ENCODE measurements at places on chromosomes 5 and 9.
A peak's percentile ranks its signal among the peaks of the same experiment; 100 is the strongest.

- no peak for DNase-seq
These were observed 430.6 kb downstream of the PIK3R1 start for GRCh38 chr5:68646144-68646543.

DNA sequence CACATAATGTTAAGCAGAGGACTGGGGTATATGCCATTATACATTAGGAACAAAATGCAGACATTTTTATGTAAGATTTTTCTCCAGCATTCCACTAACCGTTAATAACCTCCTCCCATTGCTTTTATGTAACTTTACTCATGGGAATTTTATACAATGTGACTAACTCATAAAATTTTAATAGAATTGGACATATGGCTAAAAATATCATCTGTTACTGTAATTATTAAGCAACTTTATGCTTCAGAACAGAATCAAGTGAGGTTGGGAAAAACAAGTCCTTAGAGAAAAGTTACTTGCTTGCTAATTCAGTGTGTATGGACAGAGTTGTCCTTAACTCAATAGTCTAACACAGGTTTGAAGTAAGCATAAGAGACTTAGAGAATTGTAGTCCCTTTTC lies 54.8 kb upstream of the PCSK1 start:
- no peak for DNase-seq

DNA sequence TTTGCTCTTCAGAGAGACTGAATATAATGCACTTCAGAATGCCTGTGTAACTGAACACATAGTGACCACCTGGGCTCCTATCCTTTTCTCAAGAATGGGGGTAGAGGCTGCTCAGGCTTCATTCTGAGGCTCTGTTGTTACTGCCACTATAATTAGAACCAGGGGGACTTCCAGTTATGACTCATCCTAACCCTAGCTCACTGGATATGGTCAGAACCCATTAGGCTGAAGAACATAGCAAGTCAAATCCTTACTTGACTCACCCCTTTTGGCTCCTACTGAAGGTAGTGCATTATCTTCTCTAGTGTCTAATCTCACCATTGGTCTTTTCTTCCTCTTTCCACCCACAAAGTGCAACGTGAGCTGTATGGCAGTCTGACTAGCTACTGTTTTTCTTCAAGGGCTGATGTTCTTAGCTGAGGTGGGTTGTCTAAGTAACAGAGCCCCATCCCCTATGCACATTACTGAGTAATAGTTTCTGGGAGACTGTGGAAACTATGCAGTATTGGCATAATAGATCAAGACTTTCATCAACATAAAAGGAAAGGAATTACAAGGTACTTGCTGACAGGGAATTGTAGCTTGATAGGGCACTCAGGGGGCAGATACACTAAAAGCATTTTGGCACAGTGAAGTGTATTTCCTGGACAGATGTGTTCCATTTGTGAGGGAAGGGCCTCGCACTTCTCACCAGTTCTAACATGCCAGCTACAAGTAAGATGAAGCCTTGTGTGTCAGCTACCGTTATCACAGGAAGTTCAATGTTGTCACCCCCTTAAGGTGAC lies 431.0 kb upstream of the MEF2C start:
- DNase-seq: peak; percentile 84

DNA sequence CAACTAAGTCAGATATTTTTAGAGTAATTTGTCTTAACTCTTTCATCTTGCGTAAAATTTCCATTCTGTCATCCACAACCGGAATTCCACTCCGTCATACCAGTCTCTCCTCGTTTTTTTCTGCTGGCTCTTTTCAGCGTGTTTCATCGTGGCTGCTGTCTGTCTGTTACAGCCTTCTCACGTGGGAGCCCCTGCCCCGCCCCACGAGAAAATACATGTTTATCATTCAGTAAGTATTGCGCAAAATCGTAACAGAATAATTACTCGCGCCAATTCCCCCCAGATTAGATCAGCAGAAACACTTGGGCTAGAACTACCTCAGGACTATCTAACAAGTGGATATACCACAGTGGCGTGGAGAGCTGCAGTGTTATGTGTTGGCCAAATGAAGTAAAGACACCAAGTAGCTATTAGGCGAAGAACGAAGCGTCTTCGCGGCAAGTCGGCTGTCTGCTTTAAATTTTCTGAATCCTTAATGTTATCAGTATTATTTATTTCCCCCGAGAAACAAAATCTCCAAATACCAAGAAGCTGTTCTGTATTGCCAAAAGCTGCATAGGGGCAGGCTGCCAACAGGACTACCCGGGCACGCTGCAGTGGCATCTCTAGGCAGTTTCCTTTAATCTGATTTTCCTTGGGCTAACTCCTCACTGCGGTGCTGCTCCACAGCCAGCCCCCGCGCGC lies 566 bp upstream of the FOCAD start:
- DNase-seq: peak; percentile 49

- no peak for DNase-seq
These were observed 79.8 kb downstream of the NIPSNAP3B start for GRCh38 chr9:104843644-104844240.

GRCh38 chr9:87684627-87685219 lies 41.2 kb upstream of the CTSL start:
- no peak for DNase-seq

GRCh38 chr5:135016861-135017290 lies 17.2 kb downstream of the PITX1 start:
- DNase-seq: no peak

GRCh38 chr5:38509185-38509584 lies 47.3 kb downstream of the LIFR start:
- no peak for DNase-seq

- DNase-seq: no peak
These were observed 51.4 kb upstream of the RARS1 start for GRCh38 chr5:168434746-168435321.

DNA sequence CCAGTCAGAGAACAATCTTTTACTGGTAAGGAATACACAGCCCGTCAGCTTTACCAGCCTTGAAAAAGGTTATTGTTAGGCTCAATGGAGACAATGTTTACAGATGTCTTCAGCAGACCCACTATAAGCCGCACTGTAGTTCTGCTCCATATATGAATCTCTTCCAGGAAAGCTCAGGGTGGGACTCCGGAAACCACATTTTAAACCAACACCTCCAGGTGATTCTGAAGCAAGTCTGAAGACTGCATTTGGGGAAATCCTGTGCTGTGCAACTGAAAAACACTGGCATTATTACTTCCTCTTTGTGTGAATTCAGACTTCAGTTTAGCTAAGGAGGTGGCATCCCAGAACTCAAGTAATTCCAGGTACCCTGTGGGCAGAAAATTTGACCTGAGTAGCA lies 3.5 kb downstream of the GZMK start:
- DNase-seq: peak; percentile 81

DNA sequence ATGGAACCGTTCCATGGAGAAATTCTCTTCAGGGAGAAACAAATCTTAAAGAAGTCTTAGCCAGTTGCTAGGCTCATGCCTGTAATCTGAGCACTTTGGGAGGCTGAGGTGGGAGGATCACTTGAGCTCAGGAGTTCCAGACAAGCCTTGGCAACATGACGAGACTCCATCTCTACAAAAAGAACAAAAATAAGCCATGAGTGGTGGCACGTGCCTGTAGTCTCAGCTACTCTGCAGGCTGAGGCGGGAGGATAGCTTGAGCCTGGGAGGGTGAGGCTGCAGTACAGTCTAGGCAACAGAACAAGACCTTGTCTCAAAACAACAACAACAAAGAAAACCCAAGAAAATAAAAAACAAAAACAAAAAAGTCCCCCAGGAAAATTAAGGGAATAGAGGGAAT lies 8.2 kb downstream of the HSPB3 start:
- no peak for DNase-seq

DNA sequence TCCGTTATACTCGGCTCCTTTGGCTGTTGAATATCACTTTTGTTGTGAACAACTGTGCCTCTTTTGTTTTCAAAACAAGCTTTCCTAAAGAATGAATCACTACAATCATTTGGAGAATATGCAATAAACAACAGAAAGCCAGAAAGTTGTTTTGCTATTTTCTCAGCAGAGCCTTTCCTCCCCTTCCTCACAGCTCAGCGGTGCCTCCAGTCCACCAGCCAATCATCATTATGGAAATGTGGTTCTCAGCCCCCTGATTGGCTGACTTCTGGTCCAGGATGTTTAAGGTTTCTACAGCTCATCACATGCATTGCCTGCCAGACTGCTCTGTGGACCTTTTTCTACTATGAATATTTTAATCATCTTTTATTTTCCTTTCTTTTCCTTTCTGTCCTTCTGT lies 9.1 kb upstream of the ZNF608 start:
- no peak for DNase-seq

DNA sequence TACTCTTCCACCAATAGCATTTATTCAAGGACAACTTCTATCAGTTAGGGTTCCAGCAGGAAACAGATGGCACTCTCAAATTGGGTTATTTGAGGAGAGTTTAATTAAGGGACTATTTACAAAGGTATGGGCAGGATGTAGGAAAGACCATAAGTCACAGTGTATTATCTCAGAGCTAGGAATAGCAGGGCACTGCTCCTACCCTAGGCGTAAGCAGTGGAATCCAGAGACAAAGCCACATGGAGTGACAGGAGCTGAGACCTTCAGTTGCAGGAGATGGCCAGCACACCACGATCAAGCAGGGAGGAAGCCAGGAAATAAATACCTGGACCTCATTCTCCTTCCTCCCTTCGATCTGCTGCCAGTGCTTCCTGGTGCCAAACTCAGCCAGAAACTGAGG lies 274.9 kb upstream of the SLC30A5 start:
- DNase-seq: no peak

DNA sequence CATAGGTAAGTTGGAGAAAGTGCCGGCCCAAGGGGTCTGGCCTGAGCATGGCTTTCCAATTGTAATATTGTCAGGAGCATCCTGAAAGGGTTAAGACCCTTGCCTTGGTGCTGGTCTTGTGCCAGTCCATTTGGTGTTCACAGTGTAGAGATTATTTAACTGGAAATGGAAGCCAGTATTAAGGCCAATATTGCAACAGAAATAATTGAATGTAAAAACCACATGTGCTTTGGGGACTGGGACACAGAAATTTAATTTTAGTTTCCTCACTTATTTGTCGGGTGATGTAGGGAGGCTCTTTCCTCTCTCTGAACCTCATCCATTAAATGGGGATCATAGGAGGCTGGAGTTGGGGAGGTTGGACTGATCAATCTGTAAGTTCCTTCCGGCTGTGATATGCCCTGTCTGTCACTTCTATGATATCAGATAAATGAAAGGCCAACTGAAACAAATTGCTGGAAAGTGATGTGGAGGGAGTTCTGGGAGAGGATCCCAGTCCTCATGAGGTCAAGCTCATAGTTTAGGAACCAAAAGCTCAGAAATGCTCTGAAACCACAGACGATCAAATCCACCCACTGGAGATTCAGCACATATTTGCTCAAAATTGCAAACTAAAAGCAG lies 54.8 kb upstream of the COL15A1 start:
- DNase-seq: no peak

DNA sequence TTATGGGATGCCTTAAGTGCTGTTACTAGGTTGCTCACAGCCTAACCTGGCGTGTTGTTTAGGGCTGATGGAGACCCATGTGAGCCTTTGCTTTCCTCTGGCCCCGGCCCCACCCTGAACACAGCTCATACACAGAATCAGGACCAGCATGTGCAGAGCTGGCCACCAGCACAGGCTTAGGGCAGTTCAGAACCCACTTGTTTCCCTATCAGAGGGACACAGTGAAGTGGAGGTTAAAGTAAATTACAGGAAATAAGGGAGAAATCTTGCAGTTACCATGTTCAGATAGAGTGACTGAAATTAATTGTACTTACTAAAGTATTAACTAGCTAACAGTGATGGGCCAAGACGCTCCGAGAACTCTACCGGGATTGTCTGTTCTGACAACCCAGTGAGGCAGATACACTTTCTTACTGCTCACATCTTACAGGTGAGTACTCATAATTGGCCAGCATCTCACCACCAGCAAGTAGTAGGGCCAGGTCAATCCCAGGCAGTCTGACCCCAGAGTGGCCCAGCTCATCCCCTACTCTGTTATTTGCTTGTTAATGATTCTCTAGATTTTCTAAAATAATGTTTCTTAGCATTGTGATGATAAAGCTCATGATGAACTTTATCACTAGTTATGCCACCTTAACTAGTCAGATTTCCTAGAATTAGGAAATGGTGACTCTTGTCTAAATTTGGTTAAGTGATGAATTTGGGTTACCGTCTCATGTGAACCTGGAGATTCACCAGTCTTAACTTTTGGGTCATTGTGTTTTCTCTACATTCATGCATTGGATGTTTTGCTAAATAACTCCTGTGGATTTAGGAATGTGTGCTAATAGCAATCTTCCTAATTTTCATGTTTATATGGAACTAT lies 15.4 kb downstream of the CCT5 start:
- no peak for DNase-seq

DNA sequence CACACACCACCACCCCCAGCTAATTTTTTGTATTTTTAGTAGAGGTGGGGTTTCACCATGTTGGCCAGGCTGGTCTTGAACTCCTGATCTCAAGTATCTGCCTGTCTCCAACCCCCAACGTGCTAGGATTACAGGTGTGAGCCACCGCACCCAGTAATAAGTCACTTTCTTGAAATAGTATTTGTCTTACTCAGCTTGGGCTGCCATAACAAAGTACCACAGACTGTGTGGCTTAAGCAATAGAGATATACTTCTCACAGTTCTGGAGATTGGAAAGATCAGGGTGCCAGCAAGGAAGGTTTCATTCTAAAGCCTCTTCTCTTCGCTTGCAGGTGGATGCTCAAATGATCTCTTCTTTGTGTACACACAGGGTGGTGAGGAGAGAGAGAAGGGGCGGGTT lies 99.8 kb downstream of the ARRDC3 start:
- DNase-seq: no peak

DNA sequence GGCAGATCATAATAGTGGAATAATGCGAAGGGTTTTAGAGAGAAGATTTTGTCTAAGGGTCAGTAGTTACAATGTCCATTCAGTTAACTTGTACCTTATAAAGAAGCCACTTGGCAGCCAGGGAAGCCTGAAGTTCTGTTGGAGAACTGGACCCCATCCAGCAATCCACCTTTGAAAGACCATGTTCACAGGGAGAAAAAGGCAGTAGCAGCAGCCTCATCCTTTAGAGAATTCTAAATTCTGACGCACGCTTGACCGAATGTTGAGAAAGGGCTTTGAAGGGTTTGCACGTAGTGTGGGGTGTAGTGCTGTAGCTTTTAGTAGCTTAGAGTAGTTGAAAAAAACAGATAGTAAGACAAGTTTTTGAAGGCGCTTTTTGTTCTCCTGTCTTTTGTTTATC lies 42.8 kb downstream of the MCCC2 start:
- no peak for DNase-seq

DNA sequence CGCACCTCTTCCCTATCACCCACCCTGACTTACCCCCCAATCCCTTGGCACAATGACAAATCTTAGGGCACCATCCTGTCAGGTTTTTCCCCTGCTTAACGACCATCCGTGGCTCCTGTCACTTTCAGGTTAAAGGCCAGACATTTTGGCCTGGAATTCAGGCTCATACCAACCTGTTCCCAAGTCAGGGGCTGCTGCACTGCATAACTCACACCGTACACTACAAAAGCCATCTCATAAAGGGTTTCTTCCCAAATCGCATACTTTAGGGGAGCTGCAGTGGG lies 7.5 kb upstream of the AKNA start:
- DNase-seq: no peak

DNA sequence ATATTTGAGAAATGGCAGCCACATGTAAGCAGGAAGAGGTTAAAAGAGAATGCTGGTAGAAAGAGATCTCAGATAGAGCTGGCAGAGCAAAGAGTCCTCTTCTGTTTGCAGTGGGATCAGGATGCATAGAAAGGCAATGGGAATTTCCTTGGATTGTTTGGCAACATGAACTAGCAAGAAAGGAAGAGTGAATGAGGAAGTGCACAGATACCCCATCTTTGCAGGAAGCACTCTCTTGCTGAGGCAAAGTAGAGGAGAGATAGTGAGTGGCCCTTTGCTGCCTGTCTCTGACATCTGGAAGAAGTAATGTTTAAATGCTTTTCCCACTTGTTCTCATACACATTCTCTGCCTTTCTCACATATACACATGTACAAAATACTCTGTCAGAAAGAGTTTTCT lies 14.5 kb downstream of the FKTN start:
- DNase-seq: no peak
